ENCODE measurements at places on chromosomes 13 and 19. TPM values are rescaled to one million over a fixed set of nuclear protein-coding genes. Genes with fewer than 3 reads are reported as not detected.

DNA sequence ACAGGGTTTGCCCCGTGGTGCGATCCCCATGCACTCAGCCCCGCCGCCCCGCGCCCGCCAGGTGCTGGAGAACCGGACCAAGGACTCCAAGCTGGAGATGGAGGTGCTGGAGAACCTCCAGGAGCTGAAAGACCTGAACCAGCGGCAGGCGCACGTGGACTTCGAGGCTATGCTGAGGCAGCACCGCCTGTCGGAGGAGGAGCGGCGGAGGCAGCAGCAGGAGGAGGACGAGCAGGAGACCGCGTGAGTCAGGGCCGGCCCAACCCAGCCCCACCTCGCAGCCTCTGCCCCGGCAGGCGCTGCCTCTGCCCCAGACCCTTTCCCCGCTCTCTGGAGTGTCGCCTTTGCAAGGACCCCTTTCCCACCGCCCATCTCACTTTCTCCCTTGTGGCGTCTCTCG, 11.3 kb downstream of the YJU2 start:
- no peaks in the 10 kb centered on the region for H3K4me1 ChIP-seq
- H3K27me3 ChIP-seq = no peaks in the 10 kb centered on the region
- H3K36me3 ChIP-seq = peaks cover 97% of the 10 kb centered on the region
- no peak overlapping the region for H3K4me3 ChIP-seq
- H3K27ac ChIP-seq = no peak overlapping the region

The SHISA2 gene
- 0.83 TPM for total RNA-seq

The SYT3 gene
- total RNA-seq = not detected

DNA sequence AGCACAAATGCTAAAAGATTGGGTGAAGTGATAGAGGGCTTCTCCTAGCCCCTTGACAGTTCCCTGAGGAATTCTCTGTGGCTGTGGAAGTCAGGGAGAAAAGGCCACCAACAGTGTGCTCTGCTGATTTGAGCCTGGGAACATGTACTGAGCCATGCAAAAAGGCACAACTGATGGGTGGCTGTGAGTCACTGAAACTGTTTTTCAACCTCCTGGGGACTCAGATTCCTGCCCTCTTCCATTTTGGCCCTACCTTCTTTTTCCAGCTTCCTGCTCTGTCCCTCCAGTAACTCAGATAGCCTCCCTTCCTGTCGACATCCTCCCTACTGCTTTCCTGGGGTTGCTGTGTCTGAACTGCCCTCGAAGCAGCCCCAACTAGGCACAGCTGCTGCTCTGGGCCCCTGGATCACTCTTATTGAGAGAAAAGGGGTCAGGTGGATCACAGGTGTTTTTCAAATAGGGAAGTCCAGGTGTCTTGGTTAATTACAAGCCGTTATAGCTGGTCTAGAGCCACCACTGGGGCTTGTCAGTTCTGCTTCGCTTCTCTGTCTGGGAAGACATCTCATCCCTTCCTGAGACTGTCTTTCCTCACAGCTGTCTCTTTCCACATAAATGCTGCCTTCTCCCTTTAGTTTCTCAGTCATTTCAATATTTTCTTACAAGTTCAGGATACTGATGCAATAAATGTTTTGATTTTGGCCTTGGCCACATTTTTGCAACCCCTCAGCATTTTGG, 13.7 kb downstream of the FAM124A start:
- H3K4me1 ChIP-seq = peaks cover 52% of the 10 kb centered on the region
- H3K4me3 ChIP-seq = no peak overlapping the region

The OR7E24 gene
- not detected for total RNA-seq

GRCh38 chr13:99828123-99828522, 143.4 kb downstream of the ZIC5 start:
- no peaks in the 10 kb centered on the region for H3K27me3 ChIP-seq
- no peak overlapping the region for H3K27ac ChIP-seq
- H3K4me3 ChIP-seq = no peak overlapping the region
- no peaks in the 10 kb centered on the region for H3K4me1 ChIP-seq
- no peaks in the 10 kb centered on the region for H3K36me3 ChIP-seq
- no peak for DNase-seq
